ENCODE measurements at places on chromosomes 7 and 10.

DNA sequence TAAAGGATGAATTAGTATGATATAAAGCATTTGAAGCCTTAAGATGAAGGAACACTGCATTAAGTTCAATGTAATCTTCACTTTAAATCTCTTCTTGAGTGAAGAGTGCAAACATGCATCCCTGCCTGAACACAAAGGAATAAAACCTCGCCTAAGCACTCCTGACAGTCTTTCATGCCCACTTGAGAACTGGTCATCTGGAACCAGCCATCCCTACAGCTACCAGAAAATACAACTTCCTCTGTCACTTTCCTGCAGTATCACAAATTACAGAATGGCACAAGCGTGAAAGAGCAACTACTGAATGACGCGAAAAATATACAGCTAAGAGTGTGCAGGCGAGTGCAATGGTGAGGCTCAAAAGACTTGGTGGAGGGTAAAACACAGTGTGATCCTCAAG lies 1079.9 kb downstream of the CNTNAP2 start:
- no peak for DNase-seq

GRCh38 chr7:29486191-29486700 lies 77.4 kb upstream of the PRR15 start:
- DNase-seq, result no peak

DNA sequence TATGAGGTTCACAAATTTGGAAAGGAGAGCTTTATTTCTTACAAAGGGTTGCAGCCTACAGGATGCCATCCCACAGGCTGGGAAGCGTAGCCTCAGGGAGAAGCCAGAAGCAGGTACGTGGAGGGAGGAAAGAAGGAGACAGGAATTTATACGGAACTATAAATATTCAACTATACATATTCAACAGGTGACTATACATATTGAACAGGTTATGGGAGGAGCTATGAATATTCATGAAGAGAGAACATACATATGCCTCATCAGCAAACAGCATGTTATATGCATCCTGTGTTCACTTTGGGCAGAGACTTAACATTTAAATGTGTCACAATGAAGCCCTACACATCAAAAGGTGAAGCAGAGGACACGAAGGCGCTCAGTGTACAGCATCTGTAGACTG lies 40.5 kb upstream of the LMTK2 start:
- no peak for DNase-seq

DNA sequence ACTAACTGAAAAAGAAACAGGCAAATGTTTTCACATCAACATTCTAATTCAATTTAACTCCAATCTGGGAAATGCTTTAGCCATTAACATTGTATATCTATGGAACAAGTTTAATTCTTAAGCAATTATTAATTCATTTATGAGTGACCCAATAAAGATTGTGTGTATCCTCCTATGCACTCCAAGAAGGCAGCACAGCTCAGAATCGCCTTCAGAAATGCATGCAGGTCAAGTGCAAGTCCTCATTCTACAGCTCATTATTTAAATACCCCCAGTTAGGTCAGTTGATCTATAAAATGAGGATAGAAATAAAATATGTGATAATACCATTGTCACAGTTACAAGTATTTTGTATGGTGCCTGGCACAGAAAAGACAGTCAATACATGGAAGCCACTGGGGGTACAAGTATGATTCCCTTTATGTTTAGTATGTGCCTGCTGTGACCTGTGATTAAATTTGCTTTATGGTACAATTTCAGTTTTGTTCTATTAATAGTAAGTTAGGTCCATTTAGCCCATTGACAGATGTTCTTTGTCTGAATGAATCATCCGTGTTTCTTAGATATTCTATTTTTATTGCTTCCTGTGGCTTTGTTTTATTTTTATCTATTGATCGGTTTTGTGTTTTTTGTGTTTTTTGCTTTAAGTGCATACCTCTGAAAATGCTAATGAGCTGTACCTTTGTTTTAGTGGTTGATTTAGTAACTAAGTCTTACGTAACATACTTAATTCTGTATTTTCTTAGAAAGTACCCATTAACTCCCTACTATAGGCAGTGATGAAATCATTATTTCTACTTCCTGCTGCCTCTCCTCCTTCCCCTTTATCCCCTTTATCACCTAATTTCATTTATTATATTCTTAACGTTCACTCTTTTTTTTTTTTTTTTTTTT lies 42.8 kb downstream of the CPXM2 start:
- DNase-seq, result no peak

DNA sequence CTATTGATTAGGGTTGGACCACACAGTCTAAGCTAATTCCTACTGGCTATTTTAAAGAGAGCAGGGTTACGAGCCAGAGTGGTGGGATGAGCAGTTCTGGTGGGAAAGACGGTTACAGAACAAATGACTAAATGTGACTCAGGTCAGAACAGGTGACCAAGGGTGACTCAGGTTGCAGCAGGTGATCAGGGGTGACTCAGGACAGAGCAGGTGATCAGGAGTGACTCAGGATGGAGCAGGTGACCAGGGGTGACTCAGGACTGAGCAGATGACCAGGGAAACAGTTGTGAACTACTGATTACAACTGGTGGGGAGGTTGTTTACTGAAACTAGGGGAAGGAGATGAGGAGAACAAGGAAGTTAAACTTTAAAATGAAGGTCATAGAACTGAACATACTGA lies 366.3 kb downstream of the ABCA13 start:
- no peak for DNase-seq

- DNase-seq, result no peak
These were observed 23.8 kb upstream of the CHN2 start for GRCh38 chr7:29170781-29171180.

GRCh38 chr10:114401195-114401791 lies 3.0 kb downstream of the AFAP1L2 start:
- DNase-seq, result no peak

Measured in mesendoderm (in vitro differentiated cells).